ENCODE measurements at places on chromosomes 16 and 17.

- no peak for DNase-seq
These were observed 110.1 kb downstream of the YPEL2 start for GRCh38 chr17:59441464-59442096.

DNA sequence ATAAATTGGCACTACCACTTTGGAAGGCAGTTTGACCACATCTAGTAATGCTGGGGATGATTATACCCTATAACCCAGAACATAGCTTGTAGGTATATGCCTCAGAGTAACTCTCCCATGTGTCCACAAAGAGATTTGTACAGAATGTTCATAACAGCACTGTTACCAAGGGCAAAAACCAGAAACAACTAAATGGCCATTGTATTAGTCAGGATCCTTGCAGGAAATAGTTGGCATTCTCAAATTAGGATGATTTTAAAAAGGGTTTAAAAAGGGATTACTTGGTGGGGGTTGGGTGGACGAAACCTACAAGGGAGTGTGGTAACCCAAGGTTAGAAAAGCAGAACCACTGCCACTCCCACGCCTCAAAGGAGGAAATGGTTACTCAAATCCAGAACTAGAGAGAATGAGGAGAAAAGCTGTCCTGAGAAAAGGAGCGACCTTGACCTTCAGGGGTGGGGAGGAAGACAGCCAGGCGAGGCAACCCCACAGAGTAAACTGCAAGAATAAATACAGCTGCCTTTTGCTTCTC is 2.1 kb downstream of the CPPED1 start:
- DNase-seq = no peak

GRCh38 chr17:2683912-2684311 is 27.7 kb downstream of the CLUH start:
- no peak for DNase-seq

GRCh38 chr16:31513126-31513525 is 4.9 kb upstream of the RUSF1 start:
- no peak for DNase-seq

DNA sequence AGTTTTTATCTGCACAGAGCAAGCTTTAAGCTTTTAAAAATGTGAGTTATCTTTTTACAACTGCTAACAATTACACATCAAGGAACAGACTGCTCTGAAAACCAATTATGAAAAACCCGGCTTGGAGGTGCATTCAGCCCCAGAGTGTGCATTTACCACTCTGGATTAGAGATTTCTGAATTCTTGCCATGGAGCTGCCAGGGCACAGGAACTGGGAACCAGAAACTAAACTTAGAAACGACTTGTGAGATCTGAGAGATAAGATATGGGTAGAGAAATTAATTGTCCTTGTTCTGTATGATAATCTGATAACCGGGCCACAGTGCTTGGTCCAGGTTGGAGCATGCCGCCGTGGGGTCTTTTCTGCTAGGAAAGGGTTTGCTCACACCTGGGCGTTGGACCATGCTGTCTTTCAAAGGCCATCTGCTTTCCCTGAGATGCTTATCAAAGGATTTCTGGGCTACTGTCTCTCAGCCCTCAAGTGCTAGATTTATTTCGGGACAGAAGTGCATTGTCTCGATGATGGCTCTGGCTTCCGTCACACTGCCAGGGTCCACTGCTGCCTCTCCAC is 210.0 kb downstream of the MAF start:
- DNase-seq = no peak

- DNase-seq = no peak
These were observed 59.6 kb upstream of the CIBAR2 start for GRCh38 chr16:85171759-85172454.

DNA sequence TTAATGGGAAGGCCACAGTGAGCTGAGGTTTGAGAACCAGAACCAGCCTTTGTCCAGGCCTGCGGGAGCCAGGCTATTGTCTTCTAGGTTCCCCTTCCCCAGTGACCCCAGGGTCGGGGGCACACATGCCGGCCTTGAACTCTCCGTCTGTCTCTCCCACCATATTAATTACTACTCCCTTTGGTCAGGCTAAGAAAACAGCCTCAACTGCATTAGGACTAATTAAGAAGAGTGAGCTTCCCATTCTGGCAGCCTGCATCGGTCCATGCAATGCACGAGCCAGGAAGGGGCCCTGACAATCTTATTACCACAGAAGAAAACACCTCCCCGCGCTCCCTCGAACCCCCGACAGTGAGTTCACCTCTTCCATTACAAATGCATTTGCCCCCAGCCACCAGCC is 380.2 kb upstream of the ZFHX3 start:
- no peak for DNase-seq

GRCh38 chr16:27515874-27516353 is 33.8 kb downstream of the GTF3C1 start:
- DNase-seq = no peak

- no peak for DNase-seq
These were observed 1.5 kb upstream of the NTN3 start for GRCh38 chr16:2469399-2470233.

DNA sequence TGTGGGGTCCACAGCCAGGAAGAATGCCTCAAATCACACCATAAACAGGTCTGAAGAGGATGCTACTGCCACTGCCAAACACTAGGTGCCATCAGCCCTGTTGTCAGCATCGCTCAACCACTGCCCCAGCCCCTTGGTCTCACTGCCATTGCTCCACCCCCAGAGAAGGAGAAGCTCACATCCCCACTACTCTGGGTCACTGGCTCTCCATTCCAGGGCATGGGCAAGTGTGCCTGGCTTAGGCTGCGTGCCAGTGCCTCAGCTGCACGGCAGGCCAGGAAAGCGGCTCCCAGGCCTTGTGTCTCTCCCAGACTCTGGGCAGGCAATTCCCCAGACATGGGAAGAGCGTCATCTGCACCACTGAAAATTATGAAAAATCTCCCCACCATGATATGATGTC is 1.2 kb upstream of the IGSF6 start:
- DNase-seq = no peak

DNA sequence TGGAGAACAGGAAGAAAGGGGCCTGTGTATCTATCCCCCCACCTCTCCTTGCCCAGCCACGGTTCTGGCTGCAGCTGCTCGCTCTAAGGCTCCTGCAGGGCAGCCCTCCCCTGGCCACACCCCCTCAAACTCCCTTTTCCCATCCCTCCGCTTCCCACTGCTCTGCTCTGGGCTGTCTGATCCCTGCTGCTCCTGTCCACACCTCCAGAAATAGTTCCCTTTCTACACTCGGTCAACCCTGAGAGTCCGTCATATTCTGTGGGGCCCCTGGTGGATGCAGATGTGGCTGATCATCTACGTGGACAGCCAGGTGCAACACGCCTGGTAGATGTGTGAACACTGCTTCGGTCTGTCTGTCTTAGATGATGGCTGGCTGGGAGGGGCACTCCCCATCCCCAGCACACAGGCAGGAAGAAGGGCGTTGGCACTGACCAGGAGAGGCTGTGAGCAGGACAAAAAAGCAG is 19.3 kb upstream of the KRT19 start:
- no peak for DNase-seq

DNA sequence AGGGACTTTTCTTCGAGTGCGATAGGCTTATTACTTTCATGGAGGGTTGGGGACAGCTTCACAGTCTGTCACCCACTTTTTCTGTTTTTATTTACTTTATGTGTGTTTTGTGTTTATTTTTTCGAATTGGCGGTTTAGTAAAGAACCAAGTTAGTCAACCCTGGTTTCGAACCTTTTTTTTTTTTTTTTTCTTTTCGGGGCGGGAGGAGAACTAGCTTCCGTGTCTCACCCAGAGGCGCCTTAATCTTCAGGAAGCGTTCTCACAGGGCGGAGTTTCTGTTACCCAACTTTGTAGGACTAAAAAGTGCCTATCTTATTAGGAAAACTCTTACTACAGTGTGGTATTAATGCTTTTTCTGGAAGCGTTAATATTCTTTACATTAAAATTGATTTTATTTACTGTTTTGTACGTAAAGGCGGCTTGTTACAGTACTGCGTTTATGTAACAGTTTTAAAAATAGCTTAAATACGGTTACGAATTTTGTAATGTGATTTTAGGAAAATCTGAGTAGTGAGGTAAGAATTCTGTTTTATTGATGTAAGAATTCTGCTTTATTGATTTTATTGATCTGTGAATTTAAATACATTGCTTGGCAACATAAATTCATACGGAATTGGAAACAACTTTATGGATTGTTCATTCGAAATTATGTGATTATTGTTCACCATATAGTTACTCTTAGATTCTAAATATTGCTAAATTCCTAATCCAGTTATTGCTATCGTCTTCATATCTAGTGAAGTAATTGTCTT is 885 bp downstream of the ZNF207 start:
- peak; percentile 27 for DNase-seq

GRCh38 chr16:11163761-11164261 is 92.2 kb downstream of the SOCS1 start:
- DNase-seq = no peak

DNA sequence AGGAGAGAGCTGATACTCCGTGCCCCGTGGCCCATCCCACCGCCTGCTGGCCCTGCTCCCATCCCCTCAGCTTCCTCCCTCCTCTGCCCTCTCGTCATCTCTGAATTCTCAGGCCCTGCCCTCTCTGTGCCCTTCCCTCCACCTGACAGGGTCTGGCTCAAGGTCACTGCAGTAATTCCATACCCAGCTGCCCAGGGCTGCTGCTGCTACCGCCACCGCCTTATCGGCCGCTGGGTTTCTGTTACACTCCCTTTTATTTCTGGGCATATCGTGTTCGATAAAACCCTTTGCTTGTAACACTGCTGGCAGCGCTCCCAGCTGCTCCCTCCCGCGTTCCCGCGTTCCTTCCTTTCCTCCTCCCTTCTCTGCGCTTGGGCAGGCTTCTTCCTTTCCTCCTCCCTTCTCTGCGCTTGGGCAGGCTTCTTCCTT is 1.2 kb downstream of the EPN3 start:
- no peak for DNase-seq

DNA sequence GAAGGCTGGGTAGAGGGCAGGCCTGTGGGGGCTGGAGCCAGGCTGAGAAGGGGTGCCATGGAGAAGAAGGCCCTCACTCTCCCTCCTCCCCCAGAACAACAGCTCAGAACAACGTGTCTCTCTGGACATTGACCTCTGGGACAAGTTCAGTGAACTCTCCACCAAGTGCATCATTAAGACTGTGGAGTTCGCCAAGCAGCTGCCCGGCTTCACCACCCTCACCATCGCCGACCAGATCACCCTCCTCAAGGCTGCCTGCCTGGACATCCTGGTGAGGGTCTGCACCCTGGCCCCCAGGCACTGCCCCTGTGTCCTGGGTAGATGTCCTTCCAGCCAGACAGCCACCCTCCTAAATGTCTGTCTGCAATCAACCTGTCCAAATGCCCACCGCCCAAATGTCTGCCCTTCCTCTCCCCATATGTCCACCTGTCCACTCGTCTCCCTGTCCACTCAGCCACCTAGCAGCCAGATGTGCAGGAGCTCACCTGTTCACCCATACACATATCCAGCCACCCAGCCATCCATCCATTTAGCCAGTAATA is 12.2 kb downstream of the GJD3 start:
- no peak for DNase-seq

DNA sequence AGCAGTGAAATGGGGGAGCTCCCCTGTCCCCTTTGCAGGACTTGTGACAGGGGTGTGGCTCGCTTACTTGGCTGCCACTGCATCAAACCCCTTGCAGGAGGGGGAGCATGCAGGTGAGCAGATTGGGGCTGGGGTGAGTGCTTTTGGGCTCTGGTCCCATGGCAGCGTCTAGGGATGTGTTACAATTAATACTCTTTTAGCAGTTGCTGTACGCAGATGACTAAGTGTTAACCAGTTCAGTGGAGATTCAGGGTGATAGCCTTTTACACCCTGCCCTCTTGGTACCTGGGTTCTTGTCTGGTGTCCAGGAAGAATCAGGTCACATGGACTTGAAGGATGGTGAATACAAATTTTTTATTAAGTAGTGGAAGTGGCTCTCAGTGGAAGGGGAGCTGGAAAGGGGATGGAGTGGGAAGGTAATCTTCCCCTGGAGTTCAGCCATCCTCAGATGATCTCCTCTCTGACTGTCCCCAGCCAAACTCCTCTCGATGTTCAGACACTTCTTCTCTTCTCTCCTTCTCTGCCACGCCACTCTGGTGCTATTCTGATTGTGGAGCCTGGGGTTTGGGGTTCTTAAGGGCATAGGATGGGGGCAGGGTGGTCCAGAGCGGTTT is 100.1 kb downstream of the MARF1 start:
- no peak for DNase-seq

- DNase-seq = no peak
These were observed 52.3 kb downstream of the RPGRIP1L start for GRCh38 chr16:53651357-53651756.

GRCh38 chr17:66755101-66755943 is 79.6 kb upstream of the CACNG5 start:
- DNase-seq = no peak

- no peak for DNase-seq
These were observed 136.6 kb downstream of the CHD9 start for GRCh38 chr16:53191413-53191812.

DNA sequence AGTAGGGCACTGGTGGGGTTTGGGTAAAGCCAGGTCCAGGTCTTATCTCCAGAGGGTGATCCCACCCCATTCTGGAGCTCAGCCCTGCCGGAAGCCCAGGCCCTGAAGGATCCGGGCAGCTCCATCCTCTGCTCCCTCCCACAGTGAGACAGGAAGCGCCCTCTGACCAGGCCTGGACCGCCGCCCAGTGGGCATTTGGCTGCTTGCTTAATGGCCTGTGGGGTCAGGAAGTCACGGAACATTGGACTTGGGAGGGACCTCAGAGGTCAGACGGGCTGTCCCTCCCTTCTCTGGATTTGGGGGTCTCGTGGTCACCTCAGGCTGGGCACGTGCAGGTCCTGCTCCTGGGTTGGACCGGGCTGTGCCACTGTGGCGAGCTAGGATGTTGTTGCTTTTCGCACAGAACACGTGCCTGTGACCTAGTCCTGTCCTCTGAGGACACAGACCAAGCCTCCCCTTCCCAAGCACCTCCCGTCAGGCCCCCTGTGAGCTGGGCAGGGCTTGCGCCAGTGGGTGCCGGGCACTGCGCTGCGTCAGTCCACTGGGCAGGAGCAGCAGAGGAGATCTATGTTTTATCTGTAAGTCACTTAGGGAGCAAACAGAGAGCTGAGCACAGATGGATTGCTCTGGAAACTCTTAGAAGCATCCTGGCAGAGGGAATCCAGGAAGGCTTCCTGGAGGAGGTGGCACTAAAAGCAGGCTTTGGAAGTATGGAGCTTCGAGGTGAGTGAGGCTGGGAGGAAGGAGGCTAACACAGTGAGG is 49.4 kb upstream of the GSE1 start:
- DNase-seq = no peak

GRCh38 chr17:31515267-31515666 is 123.8 kb downstream of the RAB11FIP4 start:
- no peak for DNase-seq

GRCh38 chr17:18326039-18326438 is 10.9 kb downstream of the SMCR8 start:
- no peak for DNase-seq

- DNase-seq = no peak
These were observed 4.5 kb downstream of the HERPUD1 start for GRCh38 chr16:56936491-56936890.

GRCh38 chr16:85350973-85351372 is 238.7 kb upstream of the CIBAR2 start:
- DNase-seq = no peak

- DNase-seq = no peak
These were observed 62.9 kb downstream of the PRMT7 start for GRCh38 chr16:68373528-68374245.
